ENCODE measurements at places on chromosomes 16 and 17.

DNA sequence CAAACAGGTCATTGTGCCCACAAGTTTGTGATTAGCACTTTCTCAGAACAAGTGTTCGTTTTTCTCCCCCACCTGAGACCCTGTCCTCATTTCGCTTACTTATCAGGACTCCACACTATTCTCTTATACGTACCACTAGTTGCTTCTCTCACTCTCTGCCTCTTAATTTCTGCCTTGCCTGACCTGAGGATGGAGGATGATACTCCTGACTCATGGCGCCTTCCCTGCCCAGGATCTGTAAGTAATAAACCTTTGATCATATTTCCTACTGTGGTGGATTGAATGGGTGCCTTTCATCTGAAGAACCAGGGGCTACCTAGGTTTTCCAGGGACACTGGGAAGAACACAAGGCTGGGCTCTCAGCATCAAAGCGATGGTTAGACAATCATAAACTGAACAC is 39.8 kb upstream of the BPTF start:
- DNase-seq: no peak

DNA sequence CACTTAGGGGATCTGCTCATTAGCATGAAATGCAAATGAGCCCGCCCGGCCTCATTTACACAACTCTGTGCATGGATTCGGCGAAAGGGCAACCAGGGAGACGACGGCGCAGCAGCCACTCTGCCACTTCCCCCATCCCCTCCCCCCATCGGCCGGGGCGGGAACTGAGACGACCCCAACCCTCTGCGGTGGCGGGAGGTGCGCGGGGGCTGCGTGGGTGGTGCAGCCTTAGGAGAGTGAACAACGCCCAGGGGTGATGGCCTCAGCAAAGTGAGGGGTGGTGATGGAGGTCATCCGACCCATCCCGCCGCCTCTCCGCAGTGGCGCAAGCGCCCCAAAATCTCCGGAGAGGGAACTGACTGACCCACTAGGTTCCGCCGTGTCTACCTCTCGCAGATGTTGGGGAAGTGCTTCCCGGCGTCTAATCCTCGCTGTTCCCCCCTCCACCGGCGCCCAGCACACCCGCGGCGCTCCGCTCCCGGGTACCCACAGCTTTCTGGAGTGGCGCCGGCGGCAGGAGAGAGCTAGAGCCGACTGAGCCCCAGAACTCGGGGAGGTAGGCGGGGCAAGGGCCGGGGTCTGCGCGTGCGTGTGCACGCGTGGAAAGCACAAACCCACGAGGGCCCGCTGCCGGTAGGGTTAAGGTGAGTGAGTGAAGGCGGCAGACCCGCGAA is 1.4 kb upstream of the CACNA1G start:
- DNase-seq: no peak

DNA sequence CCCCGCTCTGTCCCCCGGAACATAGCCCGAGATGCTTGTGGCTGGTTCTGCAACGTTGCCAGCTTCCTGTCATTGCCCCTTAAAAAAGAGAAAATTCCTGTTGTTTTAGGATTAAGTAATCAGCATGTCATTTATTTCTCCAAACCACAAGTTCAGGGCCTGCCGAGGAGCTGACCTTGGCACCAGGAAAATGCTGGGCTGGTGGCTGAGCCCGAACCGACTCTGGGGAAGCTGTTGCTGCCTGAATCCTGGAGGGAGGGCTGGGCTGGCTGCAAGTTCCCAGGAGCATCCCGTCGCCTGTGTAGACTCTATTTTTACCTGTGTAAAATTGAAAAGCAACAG is 130.9 kb upstream of the FOXF1 start:
- DNase-seq: no peak

DNA sequence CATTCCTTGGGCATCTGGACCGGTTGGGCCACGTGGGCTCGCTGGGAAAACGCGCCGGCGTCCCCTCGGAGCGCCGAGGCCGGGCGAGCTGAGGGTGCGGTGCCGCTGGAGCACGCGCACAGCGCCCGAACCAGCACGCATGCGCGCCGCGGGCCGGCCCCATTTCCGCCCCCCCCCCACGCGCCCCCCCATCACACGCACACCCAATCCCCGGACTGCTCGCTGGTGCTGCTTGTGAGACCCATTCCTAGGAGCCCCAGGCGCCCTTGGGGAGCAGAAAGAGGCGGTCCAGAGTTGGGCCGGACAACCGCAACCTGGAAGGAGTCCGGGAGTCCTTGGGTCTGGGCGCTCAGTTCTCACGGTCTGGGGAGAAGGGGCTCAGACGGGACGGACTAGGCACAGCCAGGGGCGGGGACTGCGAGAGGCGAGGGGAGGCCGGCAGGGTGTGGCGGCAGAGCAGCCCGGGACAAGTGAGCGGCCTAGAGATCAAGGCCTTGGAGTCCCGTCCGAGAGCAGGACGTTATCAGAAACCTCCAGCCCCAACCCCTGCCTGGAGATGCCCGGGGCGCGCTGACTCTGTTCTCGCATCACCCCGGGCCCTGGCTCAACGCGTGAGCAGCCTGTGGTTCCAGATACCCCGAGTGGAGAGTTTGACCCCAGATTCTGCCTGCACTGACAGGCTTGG is 6.0 kb upstream of the CBX8 start:
- no peak for DNase-seq

GRCh38 chr17:4232168-4232813 is 31.5 kb downstream of the ANKFY1 start:
- no peak for DNase-seq

DNA sequence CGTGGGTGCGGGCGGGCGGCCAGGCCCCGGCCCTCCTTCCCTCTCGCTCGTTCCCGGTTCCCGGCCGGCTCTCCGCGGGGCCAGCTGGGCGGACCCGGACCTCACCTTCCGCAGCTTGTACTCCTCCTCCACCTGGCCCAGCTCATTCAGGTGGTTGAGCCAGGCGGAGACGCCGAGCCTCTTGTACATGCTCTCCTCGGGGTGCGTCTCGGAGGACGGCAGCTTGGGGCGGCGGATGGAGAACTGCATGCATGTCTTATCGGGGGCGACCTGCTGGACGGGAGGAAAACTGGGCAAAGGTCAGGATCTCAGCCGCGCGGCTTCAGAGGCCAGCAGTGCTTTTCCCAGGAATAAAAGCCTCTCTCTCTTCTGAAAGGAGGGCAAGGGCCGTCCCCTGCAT is 85.4 kb downstream of the TBC1D16 start:
- DNase-seq: no peak

DNA sequence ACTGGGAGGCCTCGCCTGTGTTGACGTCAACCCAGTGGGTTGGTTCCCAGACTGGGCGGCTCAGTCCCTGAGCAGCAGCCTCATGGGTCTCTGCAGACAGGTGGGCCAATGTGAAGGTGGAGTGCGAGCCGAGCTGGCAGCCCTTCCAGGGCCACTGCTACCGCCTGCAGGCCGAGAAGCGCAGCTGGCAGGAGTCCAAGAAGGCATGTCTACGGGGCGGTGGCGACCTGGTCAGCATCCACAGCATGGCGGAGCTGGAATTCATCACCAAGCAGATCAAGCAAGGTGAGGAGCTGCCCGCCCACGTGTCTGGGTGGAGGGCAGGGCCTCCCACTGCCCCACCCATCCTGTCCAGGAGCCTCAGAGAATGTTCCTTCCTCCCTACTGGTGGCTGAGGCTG is 44.1 kb downstream of the MRC2 start:
- no peak for DNase-seq

GRCh38 chr17:40134184-40134583 is 6.2 kb upstream of the CASC3 start:
- DNase-seq: no peak

- DNase-seq: no peak
These were observed 198.1 kb upstream of the AXIN2 start for GRCh38 chr17:65759532-65759931.

DNA sequence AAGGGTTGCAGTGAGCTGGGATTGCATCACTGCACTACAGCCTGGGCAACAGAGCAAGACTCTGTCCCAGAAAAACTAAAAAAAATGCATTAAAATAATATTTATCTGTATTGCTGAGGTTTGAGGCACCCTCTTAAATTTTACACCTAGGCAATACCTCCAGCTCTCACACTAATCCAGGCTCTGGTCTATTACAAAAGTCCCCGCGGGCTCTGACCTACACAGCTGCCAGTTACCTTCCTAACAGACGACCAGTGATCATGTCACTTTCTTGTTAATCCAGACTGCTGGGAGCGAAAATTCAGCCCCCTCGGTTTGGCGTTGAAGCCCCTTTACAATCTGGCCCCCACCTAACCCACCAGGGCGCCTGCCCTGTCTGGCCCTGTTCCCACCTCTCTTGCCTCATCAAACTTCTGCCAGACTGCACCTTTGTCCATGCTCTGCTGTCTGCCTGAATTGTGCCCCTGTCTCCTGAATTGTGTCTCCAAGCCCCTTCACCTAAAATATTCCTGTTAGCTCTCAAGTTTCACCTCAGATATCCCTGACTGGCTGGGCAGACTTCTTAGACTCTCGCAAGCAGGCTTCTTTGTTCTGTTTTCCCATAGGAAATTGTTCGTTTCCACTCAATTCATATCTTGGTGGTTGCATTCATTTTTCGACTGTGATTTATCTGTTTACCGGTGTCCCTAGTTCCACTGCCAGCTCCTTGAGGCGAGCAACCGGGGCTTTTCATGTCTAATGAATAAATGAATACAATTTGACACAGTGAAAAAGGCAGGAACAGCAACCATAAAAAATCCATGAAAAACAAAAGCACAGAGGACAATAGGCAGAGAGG is 65.9 kb downstream of the PITPNC1 start:
- no peak for DNase-seq

GRCh38 chr17:21425736-21426135 is 49.6 kb downstream of the KCNJ12 start:
- DNase-seq: no peak

DNA sequence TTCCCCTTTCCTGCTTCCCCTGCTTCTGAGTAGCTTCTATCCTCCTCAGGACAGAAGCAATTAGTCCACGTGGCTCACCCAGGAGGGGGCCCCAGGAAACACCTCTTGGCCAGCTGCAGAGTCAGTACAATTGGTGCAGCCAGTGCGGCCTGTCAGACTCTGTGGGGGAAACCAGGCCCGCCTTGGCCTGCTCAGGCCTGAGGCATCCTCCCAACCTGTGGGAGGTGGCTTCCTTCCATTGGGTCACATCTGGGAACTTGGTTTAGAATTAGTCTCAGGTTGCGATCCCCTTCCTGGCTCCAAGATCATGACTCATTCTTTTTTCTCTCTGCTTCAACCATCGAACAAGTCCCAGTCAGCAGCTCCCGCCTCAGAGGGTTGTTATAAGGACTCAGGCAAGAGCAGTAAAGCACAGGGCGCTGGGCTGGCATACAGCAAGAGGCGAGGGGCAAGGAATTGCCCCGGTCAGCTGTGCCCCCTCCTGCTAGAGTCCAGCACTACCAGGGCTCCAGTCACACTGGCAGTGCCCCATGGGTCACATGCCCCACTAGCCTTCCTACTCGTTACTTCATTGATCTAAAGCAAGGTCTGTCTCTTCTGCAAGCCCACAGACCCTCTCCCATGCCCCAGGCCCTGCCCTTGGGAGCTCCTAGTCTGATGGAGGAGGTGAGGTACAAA is 8.1 kb upstream of the EPX start:
- no peak for DNase-seq

DNA sequence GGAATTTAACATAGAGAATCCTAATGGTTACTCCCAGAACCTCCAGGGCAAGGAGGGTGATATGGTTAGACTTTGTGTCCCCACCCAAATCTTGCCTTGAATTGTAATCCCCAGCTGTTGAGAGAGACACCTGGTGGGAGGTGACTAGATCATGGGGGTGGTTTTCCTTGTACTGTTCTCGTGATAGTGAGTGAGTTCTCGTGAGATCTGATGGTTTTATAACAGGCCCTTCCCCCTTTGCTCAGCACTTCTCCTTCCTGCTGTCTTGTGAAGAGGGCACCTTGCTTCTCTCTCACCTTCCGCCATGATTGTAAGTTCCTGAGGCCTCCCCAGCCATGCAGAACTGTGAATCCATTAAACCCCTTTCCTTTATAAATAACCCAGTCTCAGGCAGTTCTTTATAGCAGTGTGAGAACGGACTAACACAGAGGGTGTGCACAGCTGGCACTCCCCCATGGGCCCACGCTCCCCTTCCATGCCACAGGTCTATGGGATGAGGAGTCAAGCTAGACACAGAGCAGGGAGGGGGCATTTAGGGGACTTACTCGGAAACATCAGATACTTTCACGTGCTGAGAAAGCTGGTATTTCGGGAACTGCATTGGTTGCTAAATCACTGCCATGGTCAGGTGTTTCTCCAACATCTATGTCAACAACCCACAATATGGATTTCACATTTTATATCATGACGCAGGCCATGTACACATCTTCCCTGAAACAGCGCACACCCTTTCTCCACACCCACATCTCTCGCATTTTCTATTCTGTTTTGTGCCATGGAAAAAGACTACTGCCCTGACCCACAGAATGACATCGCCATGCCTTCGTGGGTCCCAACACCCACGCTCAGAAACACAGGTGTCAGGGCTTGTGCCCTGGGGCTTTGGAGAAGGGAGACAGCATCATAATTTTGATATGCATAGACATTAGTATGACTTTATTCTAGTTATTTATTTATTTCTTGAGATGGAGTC is 199.1 kb upstream of the GSE1 start:
- no peak for DNase-seq

GRCh38 chr16:21570676-21571017 is 28.7 kb upstream of the METTL9 start:
- DNase-seq: no peak

DNA sequence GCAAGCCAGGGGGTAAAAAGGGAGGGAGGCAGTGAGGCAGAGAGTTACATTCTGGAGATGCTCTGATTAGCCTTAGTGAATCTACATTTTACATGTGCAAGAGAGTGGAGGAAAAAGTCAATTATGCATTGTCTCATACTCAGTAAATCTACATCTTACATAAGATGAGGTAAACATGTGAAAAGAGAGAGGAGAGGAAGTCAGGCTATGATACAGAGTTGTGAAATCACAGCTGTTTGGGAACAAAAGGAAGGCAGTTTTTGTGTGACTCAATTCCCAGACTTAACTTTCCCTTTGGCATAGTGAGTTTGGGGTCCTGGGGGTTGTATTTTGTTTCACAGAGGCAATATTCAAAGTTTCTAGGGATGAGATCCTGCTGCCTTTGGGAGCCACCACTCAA is 67.8 kb downstream of the GP2 start:
- no peak for DNase-seq

DNA sequence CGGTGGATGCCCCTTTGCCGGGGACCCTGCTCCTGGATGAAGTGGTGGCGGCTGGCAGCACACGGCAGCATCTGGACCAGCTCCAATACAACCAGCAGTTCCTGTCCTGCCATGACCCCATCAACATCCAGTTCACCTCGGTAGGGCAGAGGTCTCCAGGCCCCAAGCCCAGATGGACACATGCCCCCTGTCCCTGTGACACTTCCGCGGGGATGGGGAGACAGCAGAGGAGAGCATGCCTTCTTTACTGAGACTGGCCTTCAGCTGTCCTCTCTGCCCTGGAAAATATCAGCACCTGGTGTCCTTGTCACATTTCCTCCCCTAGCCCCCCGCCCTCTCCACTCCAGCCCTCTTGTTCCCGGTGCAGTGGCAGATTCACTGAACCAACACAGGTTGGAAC is 6.2 kb downstream of the CHAD start:
- no peak for DNase-seq

Data from NCI-H1417 treated with DMSO at 0.1 percent for 48 hours (cell line).